Esophagus mucosa (tissue), 1 donor: ENCODE measurements at places on chromosomes 6 and 20. TPM values are rescaled to one million over a fixed set of nuclear protein-coding genes. Genes with fewer than 3 reads are reported as not detected.
A peak's percentile ranks its signal among the peaks of the same experiment; 100 is the strongest.

- ATAC-seq = peak; percentile 96
Measured at GRCh38 chr6:49556429-49556837, 6.0 kb downstream of the C6orf141 start.

The SCP2D1 gene
- not detected for total RNA-seq

The C2 gene
- total RNA-seq = 2.9 TPM

DNA sequence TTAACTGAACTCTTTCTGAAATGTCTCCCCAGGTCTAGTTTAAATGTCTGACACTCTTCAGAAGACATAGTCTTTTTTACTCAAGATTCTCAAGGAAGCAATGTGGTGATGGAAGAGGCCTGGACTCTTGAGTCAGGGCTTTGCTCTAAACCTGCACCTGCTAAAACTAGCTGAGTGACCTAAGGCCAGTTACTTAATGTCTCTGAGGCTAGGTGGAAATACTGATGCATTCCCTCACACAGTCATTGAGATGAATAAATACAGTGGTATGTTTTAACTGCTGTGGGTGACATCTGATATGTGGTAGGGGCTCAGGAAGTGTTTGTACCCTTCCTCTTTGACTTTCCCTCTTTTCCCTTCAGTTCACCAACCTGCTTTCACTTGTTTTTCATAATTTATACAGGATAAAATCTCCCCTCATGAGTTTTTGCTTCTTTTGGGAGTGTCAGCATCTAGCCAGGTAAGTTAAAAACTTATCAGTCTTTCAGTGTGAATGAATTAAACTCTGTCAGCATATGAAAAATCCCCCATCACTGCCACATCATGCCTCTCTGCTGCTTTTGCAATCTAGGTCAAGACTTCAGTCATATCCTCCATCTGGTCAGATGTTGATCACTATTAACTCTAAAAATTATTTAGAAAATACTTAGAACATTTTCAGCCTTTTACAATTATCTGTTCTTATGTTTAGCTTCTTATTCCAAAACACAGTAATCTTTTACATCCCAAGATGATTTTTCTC is 178.7 kb upstream of the TNFAIP3 start:
- ATAC-seq = peak; percentile 71

DNA sequence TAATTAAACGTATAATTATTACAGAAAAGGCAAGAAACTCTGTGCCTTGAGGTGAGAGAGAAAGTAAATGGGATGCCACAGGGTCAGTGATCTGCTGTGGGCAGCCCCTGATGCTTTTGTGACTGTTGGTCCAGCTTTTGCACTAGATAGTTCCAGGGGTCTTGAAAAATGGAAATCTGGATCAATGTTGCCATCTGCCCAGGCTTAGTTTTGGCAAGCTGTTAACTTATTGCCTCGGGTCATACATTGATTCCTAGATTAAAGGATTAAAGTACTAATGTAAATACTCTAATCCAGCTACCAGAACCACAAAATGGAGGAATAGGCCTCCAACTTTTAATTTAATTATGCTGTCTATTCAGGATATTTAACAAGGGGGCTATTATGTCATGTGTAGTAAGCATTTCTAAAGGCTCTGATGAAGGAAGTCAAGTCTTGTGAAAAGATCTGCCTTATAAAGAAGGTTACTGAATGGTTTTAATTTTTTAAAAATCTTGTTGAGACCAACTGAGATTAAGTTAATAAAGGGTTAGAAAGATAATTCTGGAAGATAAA is 376.0 kb upstream of the HS3ST5 start:
- ATAC-seq = no peak
